Epithelial cell of proximal tubule (primary cell): ENCODE measurements at places on chromosomes 6 and 20.

- DNase-seq, result no peak
Observed at GRCh38 chr6:151431337-151431736, 20.6 kb downstream of the RMND1 start.

- DNase-seq, result no peak
Observed at GRCh38 chr6:151399679-151400078, 8.3 kb upstream of the ZBTB2 start.

DNA sequence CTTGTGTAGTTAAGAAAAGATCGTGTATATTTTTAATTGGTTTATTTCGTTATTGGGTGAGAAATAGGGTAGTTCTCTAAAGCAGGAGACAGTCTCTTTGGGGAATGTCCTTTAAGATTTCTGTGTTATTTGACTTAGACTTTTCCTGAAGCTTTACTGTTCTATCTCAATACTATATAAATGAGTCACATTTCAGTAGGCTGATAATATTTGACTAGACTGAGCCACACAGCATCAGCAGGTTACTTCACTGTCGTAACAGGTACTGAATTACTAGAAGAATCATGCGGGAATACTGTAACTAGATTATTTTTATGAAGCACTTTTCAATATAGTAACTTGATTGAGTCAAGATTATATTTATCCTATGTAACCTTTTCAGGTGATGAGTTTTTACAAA, 1.4 kb downstream of the SMAP1 start:
- peak; percentile 50 for DNase-seq

DNA sequence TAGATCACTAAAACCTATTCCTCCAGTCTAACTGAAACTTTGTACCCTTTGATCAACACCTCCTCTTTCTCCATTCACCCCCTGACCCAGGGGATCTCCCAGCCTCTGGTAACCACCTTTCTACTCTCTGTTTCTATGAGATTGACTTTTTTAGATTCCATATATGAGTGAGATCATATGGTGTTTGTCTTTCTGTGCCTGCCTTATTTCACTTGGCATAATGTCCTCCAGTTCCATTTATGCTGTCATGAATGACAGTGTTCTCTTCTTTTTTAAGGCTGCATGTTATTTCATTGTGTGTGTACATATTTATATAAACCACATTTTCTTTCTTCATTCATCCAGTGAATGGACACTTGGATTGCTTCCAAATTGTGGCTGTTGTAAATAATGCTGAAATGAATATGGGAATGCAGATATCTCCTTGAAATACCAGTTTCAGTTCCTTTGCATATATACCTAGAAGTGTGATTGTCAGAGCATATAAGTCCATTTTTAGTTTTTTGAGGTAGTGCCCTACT, 57.7 kb downstream of the DHX35 start:
- DNase-seq, result no peak

- DNase-seq, result peak; percentile 49
Observed at GRCh38 chr20:63835021-63835858, 4.2 kb upstream of the ZBTB46 start.

- DNase-seq, result no peak
Observed at GRCh38 chr6:29610540-29610939, 22.4 kb downstream of the GABBR1 start.

DNA sequence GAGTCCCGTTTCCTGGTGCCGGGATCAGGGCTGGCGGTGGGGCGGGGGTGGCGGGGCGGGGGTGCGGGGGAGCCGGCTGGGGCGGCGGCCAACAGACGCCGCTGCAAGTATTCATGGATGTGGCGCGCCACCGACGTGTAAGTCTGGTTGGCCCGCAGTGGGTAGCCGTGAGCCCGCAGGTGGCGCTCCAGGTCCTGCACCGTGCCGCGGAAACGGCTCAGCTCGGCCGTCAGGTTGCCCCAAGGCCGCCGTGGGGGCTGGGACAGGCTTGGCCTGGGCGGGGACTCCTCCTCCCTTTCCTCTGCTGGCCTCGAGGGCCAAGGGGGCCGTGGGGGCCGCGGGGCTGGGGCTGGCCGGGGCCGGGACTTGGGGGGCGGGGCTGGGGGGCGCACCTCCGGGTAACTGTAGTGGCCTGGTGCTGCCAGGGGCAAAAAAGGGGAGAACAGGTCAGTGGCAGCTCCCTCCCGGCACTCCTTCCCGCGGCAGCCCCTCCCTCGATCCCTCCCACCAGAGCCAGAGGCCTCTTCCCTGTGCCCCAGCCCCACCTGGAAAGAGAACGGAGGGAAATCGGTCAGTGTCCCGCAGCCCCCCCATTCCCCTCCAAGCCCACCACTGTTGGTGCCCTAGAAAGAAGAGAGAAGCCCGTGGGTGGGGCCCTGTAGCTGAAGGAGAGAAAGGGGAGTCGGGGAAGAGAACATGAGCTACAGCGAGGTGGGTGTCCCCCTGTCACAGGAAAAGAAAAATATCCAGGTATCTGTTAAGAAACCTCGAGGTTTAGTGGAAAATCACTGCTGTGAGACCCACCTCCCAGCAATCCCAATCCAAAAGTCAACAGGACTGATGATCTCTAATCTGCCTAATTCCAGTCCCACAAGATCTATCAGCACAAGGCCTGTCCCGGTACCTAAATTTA, 21.3 kb downstream of the TNXB start:
- DNase-seq, result no peak

DNA sequence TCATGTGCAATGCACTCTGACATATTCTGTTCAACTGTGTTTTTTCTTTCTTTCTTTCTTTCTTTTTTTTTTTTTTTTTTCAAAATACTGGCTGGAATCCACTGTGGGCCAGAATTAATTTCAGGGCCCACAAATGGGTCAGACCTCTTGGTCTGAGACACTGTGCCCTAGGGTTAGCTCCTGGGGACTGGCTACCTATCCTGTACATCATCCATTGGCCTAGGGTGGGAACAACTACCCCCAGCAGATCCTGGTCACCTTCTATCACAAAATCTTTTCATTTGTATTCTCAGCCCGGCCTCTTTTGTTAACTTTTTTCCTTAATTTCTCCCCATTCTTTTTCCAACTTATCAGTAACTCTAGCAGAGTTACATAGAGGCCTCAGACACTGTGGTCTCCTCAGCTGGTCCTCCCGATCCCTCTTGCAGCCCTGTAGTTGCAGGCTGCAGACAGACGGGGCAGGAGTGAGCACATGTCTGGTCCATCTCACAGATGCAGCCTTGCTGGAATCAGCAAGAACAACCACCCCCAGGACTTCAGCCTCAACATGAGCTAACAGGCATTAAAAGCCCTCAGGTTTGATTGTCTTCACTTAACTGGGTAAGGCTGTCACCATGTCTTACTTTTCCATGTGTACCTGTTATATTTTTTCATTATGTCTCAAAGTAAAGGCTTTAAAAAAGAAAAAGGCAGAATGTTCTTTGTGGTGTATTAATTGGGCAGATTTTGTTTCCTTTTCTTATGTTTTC, 41.3 kb downstream of the TXLNB start:
- no peak for DNase-seq

- DNase-seq, result no peak
Observed at GRCh38 chr6:36336779-36337241, at the start of gene BNIP5. TSS of gene BNIP5 (minus strand) at chr6:36336888. CDS start at chr6:36330690, 6,198 bp downstream.

GRCh38 chr6:6686748-6687601, 98.5 kb downstream of the LY86 start:
- peak; percentile 76 for DNase-seq

DNA sequence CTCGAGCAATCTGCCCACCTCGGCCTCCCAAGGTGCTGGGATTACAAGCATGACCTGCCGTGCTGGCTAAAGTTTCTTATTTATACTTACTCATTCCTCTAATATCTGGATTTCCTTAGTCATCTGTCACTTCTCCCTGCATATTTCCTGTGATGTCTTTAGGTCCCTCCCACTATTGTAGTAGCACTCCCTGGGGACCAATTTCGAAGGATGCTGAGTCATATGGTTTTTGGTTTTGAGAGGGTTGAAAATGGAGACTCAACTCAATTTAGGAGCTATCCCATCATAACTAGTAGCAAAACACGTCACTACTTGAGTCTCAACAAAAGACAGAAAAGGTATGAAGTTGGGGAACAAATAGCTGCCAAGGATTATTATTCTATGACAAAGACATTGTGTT, 20.2 kb downstream of the MCUR1 start:
- DNase-seq, result no peak

- DNase-seq, result no peak
Observed at GRCh38 chr20:10747019-10747418, 73.2 kb upstream of the JAG1 start.

DNA sequence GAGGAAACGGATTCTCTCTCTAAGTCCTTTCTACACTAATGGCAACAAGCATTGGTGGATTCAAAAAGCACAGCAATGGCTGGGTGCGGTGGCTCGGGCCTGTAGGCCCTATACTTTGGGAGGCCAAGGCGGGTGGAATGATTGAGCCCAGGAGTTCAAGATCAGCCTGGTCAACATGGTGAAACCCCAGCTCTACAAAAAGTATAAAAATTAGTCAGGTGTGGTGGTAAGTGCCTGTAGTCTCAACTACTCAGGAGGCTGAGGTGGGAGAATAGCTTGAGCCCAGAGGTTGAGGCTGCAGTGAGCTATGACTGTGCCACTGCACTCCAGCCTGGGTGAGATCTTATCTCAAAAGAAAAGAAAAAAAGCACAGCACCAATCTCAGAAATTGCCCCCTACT, 19.3 kb downstream of the PAQR8 start:
- DNase-seq, result no peak

DNA sequence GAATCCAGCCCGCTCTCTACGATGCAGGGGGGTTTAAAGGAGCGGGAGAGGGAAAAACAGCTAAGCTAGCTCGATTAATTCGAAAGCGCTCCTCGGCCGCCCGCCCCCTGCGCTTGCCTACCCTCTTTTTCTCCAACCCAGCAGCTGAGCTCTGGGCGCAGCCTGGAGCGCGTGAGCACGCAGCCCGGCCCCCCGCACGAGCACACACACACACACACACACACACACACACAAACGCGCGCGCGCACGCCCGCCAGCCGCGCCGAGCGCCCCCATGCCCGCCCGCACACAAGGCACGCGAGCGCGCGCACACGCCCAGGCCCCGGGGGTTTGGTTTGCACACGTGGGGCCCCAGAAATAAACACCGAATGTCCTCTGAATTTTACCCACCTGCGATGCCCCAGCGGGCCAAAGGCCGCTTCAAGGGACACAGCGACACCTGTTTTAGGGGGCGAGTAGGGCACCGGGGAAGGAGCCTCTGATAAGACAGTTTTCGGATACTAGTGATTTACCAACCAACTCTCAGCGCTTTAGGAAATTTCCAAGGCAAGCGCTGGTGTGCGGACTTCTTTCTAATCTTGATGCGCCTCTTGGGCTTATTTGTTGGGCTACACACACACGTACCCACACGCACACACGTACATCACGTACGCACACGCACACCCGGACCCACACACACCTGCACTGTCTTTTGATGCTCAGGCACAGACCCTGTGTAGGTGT, 802 bp upstream of the NRN1 start:
- DNase-seq, result no peak

GRCh38 chr6:40953486-40953885, 85.5 kb downstream of the UNC5CL start:
- no peak for DNase-seq

DNA sequence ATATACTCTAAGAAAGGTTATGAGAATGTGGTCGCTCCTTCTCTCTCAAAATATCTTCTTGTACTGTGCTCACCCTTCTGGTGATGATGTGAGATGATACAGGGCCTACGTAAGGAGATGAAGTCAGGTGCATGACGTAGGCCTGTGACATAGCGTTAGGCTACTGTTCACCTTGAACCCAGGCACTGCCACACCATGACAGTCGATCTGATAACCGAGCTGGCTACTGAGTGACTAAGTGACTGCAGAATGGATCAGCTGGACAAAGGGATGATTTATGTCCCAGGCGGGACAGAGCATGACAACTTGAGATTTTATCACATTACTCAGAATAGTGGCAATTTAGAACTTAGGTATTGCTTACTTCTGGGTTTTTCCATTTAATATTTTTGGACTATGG, 11.2 kb downstream of the SLC24A3 start:
- DNase-seq, result no peak

GRCh38 chr6:105493736-105494135, 90.9 kb upstream of the PREP start:
- no peak for DNase-seq

DNA sequence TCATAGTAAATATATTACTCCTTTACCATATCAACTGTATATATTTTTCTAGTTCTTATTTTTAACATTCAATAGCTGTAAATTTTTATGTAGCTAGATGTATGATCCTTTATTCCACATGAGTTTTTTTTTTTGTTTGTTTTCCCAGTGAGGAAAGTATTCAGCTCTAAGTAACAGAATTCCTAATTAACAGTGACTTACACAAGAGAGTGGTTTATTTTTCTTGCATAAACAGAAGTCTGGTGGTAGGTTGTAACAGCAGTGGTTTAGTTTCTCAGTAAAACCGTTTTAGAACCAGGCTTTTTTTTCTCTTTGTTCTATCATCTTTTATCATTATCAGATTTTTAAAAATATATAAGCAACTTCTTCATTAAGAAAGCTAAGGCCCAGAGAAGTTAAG, 116.9 kb upstream of the FLRT3 start:
- no peak for DNase-seq

DNA sequence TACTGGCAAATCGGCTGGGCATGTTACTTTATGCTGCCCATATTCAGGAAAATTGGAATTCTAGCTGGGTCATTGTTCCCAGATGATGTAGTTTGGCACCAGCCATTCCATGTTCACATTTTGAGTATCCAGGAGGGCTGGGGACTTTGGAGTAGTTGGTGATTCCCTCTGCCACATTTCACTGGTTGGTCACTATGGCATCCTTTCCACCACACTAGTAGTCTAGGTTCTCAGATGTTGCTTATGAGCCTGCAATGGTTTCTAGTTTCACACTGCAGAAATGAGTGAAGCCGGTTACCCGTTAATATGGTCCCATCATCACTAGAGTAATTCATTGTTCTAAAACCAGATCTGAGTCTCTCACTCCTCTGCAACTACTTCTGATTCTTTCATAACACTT, 4.6 kb downstream of the PTPN1 start:
- DNase-seq, result no peak

DNA sequence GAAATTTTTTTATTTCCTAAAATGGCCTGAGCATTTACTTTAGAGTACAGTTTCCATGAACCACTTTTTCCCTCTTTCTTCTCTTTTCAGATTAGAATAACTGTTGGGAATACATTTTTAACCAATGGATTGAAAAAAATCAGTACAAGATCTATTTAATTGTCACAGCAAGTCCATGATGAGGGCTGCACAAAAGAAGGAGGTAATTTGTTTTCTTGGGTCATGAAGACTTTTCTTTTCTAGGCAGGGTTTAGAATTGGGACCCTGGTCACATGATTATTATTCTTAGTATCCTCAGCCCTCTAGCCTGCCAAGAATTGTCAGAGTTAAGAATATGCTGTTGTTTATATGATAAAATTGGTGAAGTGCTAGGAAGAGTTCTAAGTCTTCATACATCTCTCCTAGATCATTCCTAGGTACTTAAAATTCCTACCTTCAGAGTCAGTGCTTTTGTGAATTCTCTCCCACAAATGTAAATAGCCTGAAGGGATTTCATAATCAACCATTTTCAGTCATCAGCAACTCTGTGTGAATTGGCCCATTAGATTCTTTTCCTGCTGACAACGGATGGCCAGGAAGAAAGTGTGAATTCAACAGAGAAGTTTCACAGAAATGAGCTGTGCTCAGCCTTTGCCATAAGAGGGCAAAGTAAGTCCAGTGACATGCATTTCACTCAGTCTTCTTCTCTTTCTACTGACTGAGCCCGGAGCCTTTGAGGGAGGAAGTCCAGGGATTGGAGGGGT, 32.4 kb upstream of the TPBG start:
- peak; percentile 40 for DNase-seq
